Myocyte (in vitro differentiated cells): ENCODE measurements at places on chromosomes 1 and 21. TPM values are rescaled to one million over a fixed set of nuclear protein-coding genes. Genes with fewer than 3 reads are reported as not detected.

The FRRS1 gene
- 4.1 and 5.6 TPM in 2 replicates for total RNA-seq

GRCh38 chr21:19992540-19992939, 1005.7 kb upstream of the NCAM2 start:
- no peak for DNase-seq

DNA sequence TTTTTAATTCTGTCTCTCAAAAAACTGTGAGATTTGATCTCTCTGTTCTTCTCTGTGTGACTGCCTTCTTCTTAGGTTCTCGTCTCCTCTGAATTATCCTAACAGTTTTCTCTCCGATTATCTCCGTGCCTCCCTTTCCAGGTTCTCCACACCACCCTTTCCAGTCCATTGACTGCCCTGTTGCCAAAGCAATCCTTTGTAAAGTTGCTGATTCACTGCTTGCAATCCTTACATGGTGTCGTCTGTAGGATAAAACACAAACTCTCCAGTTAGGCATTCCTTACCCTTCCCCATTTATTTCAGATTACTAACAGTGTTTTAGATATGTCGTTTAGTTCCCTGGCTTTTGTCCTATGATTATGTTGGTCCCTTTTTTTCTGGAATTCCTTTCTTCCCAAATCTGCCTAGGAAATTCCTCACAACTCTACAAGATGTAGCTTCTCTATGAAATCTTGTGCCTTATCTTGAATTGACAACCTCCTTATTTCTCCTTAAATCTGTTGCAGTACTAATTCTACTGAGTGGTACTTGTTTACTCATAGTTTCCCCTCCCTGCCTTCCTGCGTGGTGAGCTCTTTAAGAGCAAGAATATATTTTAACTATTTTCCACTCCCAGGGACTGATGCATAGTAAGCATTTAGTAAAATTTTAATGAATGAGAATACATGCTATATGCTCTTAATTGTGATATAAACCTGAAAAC, 22.3 kb downstream of the RCOR3 start:
- DNase-seq, result no peak

The RUNX3 gene
- total RNA-seq, result not detected in 2 replicates

The ACTN2 gene
- total RNA-seq, result 178 and 220 TPM in 2 replicates
